ENCODE measurements at places on chromosomes 2 and 18. TPM values are rescaled to one million over a fixed set of nuclear protein-coding genes. Genes with fewer than 3 reads are reported as not detected.

DNA sequence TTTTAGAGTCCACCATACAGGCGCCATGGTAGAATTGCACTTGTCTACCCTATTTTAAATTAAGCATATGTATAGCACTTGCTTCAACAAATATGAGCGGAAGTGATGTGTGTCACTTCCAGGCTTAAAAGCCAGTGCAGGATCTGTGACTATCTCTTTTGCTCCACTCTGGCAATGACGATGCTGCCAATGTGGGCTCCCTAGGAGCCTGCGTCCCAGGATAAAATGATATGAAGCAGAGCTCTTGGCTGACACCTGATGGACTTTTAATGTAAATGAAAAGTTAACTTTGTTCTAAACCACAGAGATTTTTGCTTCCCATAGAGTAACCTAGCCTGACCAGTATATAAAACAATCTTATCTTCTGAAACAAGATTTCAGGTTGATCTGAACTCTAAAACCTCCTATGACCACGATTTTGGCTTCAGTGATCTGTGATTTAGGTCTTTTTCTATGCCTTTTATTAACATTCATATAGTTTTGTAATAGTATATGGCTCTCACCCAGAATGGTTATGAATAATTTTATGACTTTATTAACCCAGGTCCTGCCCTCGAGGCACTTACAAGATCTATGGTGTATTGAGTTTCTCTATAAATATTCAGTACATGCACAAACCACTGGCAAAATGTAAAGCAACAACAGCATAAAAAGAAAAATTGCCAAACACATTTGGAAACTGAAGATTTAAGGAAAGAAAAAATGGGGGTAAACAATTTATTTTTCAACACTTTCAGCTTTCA, 422.5 kb upstream of the PIK3C3 start:
- no peak for DNase-seq

DNA sequence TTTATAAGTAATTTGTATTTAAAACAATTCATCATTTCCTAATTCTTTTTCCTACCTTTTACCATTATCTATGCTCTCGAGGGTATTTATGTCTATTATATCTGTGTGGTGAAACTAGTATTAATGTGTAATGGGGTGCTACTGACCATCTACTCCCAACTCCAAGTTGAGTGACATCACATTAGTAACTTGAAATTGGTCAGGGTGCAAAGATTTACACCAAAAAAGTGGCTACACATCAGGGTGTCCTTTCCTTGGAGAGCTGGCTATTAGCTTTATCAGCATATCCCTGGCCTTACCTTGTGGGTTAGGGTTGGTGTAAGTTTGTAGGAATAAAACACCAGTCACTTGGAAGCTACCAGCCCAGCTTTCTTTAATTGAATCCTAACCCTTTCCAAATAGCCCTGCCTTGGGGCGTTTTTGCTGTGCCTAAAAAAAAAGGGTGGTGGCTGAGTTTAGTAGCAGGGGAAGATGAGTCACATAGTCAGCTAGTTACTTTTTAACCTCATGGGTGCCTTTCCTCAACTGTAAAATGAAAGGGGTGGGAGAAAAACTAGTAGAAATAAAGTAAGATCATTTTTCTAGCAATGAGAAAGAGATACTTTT, 14.0 kb downstream of the ANXA4 start:
- no peak for DNase-seq

DNA sequence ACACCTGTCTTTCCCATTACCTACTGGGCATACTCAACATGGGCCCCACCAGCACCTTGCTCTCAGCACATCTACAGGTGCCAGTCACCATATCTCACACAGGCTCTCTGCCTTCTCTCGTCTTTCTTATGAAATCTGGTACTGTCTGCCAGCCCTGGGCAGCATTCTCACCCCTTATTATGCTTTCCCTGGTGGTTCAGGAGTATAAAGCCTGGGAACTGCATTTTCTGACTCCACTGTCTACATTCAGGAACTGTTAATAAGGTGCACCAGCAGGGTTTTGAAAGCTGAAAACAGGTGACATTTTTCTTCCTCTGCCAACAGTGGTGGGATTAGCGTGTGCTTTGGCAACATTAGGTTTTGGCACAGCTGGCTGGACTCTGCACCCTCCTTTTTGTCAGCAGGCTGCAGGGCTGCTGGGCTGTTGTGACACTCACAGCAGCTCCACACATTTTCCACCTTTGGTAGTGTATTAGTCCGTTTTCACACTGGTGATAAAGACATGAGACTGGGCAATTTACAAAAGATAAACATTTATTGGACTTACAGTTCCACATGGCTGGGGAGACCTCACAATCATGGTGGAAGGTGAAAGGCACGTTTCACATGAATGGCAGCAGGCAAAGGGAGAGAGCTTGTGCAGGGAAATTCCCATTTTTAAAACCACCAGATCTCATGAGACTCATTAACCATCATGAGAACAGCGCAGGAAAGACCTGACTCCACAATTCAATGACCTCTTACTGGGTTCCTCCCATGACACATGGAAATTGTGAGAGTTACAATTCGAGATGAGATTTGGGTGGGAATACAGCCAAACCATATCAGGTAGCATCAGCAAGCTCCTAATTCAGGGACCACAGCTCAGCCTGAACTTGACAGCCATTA, 343.1 kb upstream of the LYPD1 start:
- DNase-seq = no peak

- no peak for DNase-seq
Measured at GRCh38 chr2:186255823-186256222, 230.2 kb upstream of the ZC3H15 start.

DNA sequence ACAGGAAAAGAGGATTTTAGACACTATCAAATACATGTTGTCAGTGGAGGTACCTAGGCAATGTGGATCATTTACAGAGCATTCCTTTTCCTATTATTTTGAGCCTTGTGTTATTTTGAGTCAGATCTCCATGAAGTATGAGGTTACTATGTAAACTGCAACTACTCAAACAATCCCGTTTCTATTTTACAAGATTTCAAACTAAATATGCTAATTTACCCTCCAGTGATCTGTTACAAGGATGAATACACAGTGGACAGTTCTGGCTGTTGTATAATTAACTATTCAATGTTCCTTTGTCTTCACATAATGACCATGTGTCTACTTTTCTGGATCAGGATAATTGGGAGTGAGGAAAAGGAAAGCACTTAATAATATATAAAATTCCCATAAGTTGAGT, 4.6 kb downstream of the HOXD1 start:
- no peak for DNase-seq

- no peak for DNase-seq
Measured at GRCh38 chr2:5766561-5766960, 74.4 kb downstream of the SOX11 start.

GRCh38 chr2:4909346-4910009, 782.7 kb upstream of the SOX11 start:
- DNase-seq = no peak

DNA sequence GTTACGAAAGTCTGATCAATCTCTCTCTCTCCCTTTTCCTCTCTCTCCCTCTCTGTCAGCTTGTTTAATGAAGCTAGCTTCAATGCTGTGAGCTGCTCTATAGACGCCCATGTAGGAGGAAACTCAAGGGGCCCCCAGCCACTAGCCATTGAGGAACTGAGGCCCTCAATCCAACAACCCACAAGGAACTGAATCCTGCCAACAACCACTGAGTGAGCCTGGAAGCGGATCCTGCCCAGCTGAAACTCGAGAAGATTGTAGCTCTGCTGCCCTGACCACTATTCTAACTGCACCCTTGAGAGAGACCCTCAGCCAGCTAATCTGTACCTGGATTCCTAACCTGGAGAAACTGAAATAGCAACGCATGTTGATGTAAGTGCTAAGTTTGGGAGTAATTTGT, 129.2 kb downstream of the BCL11A start:
- DNase-seq = no peak

DNA sequence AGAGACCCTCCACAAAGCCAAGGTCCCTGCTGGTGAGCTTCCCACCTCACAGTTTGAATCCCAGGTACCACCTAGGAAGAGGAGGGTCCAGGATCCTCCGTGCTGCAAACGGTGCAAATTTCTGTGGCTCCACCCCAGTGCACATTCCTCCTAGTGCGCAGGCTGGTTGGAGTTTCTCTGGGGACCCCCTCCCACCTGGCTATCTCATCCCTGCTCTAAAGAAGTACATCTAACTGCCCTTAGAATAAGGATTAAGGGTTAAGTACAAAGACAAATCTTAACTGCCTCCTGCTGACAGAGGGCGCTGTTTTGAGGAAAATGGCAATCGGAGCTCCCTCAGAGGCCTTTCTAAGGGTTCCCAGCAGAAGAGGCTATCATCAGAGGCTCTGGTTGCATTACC, 109.6 kb upstream of the FSIP2 start:
- no peak for DNase-seq

- no peak for DNase-seq
Measured at GRCh38 chr2:148658807-148659722, 14.5 kb downstream of the EPC2 start.

- DNase-seq = no peak
Measured at GRCh38 chr2:85439025-85439472, 20.5 kb downstream of the SH2D6 start.

DNA sequence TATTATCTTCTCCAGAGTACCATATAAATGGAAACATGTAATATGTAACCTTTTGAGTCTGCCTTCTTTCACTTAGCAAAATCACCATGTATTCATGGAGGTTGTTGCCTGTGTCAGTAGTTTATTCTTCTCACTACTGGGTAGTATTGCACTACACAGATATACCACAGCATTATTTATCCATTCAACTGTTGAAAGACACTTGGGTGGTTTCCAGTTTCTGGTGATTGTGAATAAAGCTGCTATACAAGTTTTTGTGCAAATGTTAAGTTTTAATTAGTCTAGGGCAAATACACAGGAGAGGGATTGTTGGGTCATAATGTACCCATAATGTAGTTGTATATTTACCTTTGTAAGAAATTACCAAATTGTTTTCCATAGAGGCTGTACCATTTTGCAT, 29.6 kb upstream of the RPRD1A start:
- DNase-seq = no peak

Gene FBXO36
- 2.2 TPM for total RNA-seq

Gene ACTG2
- total RNA-seq = 2,422 TPM

Gene CPLX4
- not detected for total RNA-seq

Gene SH3RF3
- 10.1 TPM for total RNA-seq

Gene CLEC4F
- 0.29 TPM for total RNA-seq

Gene RAB6C
- total RNA-seq = not detected

Gene ATIC
- 57.7 TPM for total RNA-seq

Gene LINC00305
- total RNA-seq = not detected
